Kidney glomerular epithelial cell (primary cell): ENCODE measurements at places on chromosomes 4 and X.

DNA sequence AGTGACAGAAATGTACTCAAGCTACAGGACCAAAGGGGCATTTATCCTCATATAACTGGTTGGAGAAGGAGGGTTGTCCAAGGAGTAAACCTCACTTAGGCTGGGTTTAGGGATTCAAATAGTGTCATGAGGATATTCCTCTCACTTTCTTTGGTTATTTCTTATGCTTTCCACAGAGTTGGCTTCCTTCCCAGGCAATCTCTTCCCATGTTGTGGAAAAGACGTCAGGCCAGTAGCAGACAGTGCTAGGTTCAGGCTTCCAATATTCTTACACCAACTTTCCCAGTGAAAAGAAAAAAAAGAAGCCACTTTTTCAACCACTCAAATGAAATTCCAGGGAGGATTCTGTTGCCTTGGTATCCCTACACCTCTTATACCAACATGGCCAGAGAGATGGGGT, 653.0 kb downstream of the C4orf33 start:
- no peak for DNase-seq

DNA sequence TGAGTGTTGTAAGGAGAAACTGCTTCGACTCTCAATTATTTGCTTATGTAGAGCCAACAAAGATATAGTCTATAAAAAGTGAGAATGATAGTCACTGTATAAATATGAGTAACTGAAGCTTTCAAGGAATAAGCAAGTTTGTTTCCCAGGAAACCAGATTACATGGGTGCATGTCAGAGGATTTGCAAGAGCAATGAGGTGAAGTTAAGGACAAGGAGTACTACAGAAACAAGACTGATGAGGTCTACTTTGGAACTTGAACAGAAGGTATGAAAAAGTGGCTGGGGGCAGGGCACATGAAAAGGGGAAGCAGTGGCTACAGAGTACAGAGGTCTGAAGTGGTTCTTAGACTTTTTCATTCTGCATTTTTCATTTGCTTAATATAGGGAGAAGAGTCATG, 321.0 kb upstream of the CXXC4 start:
- DNase-seq, result no peak

DNA sequence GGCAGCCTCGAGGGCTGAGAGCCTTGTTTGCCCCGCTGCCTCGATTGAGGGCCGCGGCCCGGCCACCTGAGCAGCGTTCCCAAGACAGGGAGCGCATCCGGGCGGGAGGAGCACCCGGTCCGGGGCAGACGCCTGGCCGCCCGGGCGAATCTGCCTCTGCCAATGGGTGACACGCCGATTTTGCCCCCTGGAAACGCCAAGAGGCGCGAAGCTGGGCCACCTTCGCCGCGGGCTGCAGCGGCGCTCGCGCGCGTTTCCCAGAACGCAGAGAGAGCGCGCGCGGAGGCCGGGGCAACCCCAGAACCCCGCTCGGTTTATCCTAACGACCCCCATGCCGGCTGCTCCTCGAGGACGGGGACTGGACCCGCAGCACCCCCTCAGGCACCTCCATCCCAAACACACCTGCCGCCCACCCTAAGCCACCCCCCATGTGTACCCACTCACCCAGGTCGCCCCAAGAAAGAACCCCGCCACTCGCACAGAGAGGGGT, 575 bp downstream of the MAP7D2 start:
- no peak for DNase-seq

DNA sequence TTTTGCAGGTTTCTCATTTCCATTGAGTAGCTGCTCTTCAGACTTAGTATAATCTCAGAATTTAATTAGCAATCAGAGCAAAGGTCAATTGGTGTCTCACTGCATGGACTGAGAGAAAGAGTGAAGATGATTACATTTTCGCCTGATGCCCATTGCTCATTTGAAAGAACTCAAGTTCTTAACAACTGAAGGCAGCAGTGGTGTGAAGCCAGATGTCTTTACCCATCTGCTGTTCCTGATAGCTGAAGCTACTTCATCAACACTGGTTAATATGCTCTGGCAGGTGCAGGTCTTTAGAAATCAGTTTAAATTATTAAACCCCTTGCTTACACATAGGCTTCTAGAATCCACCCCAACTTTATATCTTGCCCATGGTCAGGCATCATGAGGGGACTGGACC, 64.5 kb upstream of the FRAS1 start:
- DNase-seq, result no peak

- DNase-seq, result no peak
These were observed 280.6 kb downstream of the PPP3CA start for GRCh38 chr4:101066626-101067170.

DNA sequence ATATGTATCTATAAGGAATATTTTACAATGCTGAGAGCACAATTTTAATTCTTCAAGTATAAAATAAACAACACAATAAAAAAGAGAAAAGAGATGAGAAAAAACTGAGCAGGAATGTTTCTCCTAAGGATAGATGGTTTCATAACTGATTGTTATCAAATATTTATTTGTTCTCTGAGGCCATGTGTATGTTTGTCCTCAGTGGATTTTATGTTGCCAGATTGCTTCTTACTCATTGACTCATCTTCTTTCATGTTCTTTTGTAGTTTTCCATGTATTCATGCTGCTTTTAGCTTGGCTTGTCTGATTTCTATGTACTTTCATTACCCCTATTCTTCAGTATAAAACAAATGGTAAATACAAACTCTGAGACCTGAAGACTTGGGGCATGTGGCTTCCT, 41.2 kb downstream of the NPY5R start:
- DNase-seq, result no peak

DNA sequence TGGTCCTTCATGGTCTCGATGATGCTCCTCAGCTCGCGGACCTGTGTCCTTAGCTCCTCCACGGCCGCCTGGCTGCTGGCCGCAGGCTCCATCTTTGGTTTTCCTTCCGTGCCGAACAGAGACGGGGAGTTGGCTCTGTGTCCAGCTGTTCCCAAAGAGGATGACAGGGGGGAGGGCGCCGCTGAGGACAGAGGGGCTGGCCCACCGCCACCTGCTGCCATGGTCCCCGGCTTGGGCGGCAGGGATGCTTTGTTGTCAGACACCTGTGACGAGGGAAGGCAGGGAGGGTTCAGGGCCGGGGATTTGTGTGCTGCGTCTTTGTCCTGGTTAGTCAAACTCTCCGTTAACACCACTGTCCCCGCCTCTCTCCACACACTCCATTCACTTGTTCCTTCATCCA, 26.6 kb upstream of the MAP3K15 start:
- no peak for DNase-seq

- no peak for DNase-seq
These were observed 22.7 kb upstream of the PLCXD1 start for GRCh38 chrX:258291-259040.

DNA sequence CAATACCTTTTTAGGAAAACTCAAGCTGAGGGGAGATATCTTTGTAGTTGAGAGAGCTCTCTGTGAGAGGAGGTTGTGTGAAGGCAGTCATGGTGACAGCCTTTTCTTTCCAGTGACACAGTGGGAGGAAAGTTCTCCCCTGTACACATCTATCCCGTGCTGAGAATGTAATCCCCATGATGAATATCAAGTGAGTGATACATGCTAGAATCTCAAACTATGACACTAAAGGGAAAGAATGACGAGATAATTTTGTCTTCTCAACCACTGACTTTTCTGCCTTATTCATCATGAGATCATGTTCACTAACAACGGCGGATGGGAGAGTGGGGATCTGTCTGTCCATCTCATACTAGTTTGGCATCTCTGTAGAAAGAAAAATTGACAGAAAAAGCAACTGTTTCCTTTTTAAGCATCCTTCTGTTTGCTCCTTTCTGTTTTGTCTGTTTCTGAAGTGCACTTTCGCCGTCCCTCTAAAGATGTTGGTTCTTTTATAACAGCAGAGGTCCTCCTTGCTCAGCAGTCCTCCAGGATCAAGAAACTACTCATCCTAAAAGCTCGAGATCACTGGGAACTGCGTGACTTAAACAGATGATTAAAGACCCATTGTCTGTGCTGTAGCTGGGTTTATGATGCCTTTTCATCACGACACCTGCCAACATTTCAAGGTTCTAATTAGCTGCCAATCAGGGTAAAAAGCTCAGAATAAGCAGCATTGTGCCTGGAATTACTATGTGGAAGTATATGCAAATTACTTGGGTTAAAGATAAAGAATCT, 137.6 kb downstream of the DCK start:
- peak; percentile 41 for DNase-seq

- no peak for DNase-seq
These were observed 5.8 kb upstream of the ATP1B4 start for GRCh38 chrX:120356084-120356483.

GRCh38 chr4:148445860-148446330, 3.7 kb upstream of the NR3C2 start:
- no peak for DNase-seq

DNA sequence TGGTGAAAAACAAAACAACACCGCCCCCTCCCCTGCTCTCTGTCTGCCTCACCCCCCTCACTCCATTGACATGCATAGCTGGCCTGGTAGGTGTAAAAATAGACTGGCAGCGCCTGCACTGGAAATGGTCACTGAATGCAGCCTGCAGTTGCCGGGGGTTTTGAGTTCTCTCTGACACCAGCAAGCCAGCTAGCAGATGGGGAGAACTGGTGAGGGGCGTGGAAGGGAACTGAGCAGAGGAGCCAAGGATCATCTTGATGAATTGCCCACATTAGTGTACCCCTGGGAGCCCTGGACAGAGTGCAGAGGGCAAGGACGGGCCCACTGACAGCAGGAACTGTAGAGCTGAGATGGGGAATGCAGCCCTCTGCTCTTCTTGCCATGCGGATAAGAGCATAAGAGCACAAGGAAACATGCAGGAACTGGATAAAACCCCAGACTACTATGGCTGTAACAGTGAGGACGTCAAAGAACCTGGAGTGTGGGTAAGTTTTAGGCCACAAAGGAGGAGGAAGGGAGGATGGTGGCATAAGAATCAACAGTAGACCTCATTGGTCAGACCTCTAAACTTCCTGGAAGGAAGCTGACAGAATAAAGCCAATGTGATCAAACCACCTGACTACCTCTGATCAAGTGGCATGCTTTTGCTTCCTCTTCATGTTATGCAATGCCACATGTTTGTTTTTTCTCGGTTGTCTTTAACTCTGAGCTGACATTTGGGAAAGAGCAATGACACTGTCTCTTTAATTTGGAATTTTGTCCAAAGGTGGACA, 96.3 kb downstream of the ANK2 start:
- no peak for DNase-seq

- no peak for DNase-seq
These were observed 12.0 kb downstream of the SHOX start for GRCh38 chrX:642436-643240.

DNA sequence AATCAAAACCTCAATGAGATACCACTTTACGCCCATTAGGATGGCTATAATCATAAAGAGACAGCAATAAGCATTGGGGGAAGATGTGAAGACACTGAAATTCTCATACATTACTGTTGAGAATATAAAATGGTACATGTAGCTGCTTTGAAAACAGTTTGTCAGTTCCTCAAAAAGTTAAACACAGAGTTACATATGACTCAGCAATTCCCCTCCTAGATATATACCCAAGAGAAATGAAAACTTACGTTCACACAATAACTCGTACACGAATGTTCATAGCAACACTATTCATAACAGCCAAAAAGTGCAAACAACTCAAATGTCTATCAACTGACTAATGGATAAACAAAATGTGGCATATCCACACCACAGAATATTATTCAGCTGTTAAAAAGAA, 36.6 kb downstream of the PHF8 start:
- no peak for DNase-seq

GRCh38 chrX:72243472-72243871, 4.6 kb upstream of the ERCC6L start:
- DNase-seq, result no peak

GRCh38 chr4:100786481-100786880, 268.7 kb upstream of the EMCN start:
- DNase-seq, result no peak

- no peak for DNase-seq
These were observed 19.1 kb upstream of the PRRG3 start for GRCh38 chrX:151676196-151676595.

DNA sequence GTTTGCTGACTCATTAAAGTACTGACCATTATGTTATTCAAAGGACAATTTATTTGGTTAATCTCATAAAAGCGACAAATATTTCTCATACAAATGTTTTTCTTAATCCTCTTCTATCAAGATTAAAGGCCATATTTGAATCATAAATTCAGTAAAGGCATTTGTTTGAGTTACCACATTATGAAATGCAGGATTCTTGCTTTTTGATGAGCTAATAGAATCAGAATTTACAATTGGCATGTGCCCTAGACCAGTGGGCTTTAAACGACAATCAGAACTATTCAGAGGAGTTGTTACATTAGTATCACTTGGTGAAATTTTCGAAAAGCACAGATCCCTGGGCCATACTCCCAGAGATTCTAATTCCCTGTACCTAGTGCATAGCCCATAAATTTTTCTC, 55.3 kb downstream of the KLHL4 start:
- DNase-seq, result no peak
